ENCODE measurements at places on chromosomes 3 and 15.

DNA sequence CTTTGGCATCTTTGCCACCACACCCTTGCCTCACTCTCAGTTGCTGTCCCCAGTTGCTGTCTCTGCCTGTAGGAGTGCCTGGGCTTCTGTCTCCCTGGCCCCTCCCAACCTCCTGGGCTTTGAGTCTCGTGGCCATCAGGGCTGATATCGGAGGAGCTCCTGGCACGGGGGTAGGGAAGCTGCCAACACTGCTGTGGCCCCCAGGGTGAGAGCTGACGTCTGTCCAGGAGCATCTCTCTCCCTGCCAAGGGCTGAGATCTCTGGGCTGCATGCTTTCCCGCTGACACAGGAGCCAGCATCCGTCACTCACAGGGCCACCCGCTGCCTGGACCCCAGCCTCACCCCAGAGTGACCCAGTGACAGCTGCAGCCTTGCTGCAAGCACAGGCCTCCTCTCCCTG, 47.4 kb downstream of the EXOG start:
- no peak for DNase-seq

DNA sequence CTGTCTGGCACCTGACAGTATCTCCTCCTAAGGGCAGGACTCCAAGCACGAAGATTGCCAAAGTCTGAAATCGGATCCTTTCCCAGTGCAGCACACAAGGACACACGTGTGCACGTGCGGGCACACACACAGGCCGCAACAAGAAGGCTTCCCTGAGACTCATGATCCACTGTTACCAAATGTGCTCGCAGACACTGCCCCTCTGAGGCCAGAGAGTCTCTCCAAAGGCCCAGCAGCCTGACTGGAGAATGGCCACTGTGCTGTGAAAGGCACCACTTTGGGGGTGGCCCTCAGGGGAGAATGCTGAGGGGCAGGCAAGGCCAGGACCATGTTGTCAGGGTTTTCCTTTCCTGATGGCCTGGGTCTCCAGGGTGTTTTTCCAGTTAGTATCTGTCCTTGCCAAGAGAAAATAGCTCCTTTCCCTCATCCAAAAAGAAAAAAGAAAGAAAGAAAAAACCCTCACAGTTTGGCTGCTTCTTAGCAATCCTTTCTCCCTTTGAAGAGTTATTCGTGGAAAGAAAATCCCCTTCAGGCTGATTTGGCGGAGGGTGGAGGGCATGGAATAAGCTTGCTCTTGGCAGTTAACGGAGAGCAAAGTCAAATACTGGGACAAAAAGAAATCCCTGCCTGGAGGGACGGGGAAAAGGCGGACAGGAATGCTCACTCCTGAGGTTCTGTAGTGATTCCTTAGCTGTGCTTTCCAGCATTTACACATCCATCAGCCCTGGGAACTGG, 112.2 kb upstream of the ETV5 start:
- DNase-seq = no peak

DNA sequence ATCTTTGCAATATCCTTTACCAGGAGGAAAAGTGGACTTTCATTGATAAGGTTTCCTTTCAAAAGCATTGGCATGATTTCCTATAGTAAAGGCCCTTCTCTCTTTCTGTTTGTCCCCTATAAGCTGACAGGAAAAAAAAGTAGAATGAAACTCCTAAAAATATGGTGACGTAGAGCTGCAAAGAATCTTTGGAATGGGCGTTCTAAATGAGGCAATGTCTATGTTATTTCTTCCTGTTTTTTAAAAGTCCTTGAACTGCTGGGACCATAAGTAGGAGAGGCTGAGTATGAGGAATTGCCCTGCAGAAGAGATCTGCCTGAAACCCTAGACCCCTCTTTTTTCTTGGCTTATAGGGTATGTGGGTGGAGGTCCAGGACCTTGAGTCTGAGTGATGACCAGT, 17.2 kb downstream of the ST3GAL6 start:
- DNase-seq = no peak

GRCh38 chr15:94460624-94461023, 229.3 kb downstream of the MCTP2 start:
- DNase-seq = no peak

DNA sequence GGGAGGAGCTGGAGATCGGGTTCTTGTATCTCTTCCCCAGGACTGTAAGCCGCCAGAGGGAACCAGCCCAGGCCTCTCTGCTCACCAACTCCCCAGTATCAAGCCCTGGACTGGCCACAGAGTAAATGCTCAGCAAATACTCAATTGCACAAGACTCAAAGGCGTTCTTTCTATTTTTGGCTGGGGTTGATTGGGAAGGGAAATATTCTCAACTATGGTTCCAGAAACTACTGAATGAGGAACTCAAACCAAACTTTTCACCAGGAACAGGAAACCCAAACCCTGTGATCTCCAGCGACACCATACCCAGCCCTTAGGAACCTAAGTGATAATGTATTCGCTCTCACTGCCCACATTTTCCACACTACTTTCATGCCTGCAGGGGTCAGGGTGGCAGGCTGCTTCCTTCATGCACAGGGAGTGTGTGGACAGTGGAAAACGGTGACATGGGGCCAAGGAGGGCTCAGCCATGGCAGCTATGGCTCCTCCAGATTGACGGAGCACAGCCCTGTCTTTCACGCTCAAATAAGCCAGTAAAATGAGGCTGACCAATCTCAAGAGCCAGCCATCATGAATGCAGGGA, 124.7 kb upstream of the RAD18 start:
- DNase-seq = no peak
